Fibroblast of skin of back (primary cell): ENCODE measurements at places on chromosomes 12 and 14.
A peak's percentile ranks its signal among the peaks of the same experiment; 100 is the strongest.

- DNase-seq, result no peak
Measured at GRCh38 chr12:64944966-64945365, 120.5 kb downstream of the TBC1D30 start.

DNA sequence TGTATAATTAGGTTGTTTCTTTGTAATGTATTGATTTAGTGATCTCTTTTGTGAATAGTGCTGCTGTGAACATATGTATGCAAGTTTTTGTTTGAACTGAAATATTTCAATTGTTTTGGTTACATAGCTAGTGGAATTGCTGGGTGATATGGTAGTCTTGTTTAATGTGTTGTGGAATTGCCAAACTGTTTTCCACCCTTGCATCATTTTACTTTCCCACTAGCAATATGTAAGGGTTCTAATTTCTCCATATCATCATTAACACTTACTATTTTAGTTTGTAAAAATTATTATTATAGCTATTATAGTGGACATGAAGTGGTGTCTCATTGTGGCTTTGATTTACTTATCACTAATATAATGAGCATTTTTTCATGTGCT, 5.9 kb downstream of the G2E3 start:
- no peak for DNase-seq

GRCh38 chr12:10455766-10456165, 2.6 kb upstream of the KLRC1 start:
- no peak for DNase-seq

GRCh38 chr12:93229494-93230325, 148.0 kb upstream of the NUDT4 start:
- peak; percentile 95 for DNase-seq

GRCh38 chr14:24372701-24373416, 4.9 kb downstream of the NFATC4 start:
- DNase-seq, result peak; percentile 82

DNA sequence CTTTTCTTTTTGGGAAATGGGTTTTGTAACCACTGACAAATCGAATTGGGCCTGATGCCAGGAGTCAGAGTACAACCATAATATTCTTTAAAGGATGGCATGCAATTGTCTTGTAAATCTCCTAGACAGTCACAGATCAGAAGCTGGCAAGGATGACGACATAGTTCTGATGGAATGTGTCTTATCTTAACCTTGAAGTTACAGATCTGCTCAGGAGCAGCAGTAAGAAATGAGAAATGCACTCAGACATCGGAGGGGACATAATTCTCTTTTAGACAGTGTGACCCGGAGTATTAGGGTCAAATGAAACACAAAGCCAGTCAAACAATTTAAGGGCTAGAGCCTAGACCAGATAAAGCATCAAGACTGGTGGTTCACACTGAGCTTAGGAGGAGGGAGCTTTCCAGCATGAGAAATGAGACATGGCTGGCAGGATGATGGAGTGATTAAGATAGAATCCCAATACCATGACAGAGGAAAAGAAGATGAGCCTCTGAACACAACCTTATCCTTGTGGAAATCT, 17.5 kb downstream of the CBX5 start:
- peak; percentile 82 for DNase-seq

- DNase-seq, result no peak
Measured at GRCh38 chr14:104229534-104230055, 91.2 kb downstream of the KIF26A start.
